ENCODE measurements at places on chromosomes 2 and 18.

DNA sequence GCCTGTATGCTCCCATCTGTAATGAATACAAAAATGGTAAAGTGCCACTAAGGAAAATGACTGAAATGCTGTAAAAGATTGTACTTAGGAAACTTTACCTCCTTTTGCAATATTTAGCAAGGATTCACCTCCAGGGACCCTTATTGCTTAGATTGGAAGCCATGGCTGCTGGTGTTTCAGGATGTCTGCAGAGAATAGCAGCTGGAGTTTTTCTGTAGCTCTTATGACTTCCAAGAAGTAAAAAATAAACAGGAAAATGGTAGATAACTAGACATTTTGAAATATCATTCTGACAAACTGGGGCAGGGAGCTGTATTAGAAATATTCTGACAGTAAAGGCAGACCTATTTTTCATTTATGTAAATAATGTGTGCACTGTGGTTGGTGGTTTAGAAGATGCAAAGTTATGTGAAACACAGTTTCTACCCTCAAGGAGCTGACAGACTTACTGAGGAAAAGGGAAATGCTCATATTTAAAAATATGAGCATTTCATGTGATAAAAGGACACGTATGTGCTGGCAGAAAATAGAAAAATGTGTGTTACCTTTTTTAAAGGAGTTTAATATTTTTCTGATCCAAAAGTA is 224.9 kb upstream of the BOD1L2 start:
- no peak for DNase-seq

- DNase-seq: no peak
Measured at GRCh38 chr2:123077101-123077500, 948.0 kb upstream of the CNTNAP5 start.

DNA sequence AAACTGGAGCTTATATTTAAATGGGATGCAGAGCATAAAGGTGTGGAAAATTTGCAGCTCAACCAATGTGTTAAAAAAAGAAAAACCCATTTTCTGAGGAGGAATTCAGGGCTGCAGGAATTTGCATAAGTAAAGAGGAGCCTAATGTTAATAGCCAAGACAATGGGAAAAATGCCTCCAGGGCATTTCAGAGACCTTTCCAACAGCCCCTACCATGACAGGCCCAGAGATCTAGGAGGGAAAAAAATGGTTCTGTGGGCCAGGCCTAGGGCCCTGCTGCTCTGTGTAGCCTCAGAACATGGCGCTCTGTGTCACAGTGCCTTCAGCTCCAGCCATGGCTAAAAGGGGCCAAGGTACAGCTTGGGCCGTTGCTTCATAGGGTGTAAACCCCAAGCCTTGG is 719.7 kb upstream of the ACVR2A start:
- DNase-seq: no peak

DNA sequence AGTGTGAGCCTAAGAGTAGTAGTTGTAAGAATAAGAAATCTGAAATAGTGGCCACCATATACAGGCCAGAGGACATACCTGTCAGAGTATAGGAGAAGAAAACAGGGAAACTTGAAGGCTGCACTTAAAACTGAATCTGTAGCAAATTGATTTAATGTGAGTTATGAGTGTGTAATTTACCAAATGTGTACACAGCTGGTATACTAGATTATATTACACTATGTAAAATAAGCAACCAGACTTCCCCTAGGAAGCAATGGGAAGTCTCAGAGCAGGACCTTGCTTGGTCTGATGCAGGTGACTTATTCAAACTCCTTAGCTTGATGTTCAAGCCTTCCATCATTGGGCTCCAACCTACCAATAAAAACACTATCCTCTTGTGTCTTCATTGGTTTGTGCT is 17.3 kb upstream of the EPC2 start:
- DNase-seq: no peak
